ENCODE measurements at places on chromosomes 2 and 18.

- no peak for DNase-seq
Measured at GRCh38 chr2:228689053-228689452, 507.6 kb upstream of the SPHKAP start.

- DNase-seq, result peak; percentile 43
Measured at GRCh38 chr2:55519938-55520885, 694 bp downstream of the CFAP36 start.

- no peak for DNase-seq
Measured at GRCh38 chr2:79178076-79178674, 18.6 kb upstream of the REG3A start.

DNA sequence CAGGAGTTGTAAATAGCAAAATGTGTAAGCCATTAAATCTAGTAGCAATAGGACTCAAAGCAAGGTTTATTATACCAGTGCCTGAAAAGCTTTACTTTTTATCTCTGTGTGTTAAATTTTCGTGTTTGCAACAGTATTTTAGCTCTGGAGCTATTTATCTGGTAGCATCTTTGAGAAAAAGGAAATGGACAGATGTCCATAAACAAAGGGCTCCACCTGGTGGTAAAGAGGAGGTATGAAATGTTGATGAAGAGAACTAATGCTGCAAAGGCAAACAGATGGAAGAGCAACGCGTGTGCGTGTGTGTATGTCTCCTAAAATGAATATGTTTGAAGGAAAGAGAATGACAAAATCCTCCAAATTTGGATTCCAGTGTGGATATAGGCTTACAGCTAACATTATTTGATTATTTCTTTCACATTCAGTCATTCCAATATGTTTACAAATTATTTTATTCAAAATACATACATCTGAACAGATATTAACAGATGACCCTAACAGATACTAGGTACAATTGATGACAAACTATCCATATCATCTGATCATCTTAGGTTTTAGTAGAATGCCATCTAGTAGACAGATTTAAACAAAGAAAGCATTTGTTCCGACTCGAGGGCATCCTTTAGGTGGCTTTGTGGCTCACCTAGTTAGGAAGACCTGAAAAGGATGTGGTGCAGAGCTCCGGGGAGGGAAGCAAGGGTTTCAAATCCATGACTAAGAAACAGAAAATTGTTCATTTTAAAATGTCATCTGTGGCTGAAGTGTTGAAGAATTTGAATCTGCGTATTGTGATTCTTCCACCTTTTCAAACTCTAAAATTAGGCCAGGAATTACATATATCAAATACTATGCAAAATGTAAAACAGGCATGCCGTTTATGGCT is 383.3 kb downstream of the MTX2 start:
- DNase-seq, result no peak
